ENCODE measurements at places on chromosomes 3 and 15.

GRCh38 chr3:13668136-13668535 lies 119.2 kb downstream of the FBLN2 start:
- DNase-seq, result no peak

DNA sequence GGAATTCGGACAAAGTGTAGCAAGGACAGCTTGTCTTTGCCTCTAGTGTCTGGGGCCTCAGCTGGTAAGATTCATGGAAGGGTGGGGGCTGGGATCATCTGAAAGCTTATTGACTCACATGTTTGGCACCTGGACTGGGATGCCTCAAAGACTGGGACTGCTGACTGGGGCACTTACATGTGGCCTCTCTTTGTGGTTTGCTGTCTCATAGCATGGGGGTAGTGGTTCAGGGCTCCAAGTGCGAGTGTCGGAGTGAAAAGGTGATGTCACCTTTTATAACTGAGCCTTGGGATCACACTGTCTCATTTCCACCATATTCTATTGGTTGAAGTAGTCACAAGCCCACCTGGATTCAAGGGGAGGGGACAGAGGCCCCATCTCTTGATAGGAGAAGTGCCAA lies 6.8 kb downstream of the MFSD1 start:
- no peak for DNase-seq

DNA sequence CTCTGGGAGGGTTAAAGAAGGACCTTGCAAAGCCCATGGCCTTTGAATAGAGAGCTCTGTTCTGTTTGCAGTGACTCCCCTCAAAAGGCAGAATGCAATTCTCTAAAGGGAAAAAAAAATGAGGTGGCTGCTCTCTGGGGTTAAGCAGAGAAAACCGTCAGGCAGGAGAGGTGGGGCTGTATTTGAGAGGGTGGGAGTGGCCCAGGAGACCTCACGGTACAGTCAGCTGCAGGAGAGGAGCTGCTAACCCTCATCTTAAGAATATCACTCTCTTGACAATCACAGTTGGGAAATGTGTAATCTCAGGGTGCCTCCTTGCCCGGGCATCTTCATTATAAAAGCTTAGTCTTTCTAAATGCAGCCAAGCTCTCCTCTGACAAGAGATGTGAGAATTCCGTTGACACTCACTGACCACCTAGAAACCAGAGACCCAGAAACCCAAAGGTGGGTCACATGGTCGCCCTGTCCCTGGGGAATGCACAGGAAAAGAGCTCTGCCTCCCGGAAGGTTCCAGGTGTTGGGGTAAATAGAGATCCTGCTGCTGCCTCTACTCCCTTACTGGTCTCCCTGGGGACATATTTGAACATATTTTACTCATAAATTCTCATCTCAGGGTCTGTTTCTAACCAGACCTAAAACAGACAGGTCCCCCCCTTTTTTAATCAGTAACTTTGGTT lies 159.1 kb upstream of the CTDSPL start:
- DNase-seq, result no peak

DNA sequence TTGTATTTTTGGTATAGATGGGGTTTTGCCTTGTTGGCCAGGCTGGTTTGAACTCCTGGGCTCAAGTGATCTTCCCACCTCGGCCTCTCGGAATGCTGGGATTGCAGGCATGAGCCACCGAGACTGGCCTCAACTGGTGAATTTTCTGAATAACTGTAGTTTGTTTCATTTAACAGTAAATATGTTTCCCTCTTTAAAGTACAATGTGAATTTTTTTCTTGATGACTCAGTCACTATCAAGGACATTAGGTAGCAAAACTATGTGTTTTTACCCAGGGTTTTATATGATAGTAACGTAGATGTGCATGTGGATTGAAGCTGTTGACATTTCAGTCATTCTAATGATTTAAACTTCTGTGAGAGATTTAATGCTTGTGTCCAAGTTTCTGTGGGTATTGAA lies 40.2 kb upstream of the MAPKBP1 start:
- no peak for DNase-seq

DNA sequence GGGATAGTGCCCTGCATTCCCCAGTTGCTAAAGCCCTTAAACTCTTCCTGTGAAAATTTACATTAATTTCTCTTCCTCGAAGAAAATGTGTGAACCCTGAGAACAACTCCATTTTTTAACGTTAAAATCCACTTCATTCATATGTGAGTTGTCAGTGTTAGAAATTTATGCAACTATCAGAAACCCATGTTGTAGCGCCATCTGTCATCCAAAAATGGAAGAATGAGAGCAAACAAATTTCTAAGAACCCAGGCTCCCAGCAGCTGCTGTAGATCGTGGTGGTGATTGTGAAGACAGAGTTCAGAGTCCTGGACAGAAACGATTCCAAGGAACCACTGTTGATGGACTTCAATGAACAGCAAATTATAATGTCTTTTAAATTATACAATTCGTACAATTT lies 179.7 kb upstream of the NDN start:
- DNase-seq, result no peak

GRCh38 chr15:62591842-62592838 lies 427.1 kb upstream of the C2CD4B start:
- no peak for DNase-seq

Data from NCI-H2081 (cell line).